Activated CD4-positive, alpha-beta T cell treated with anti-CD3 and anti-CD28 coated beads for 48 hours (primary cell): ENCODE measurements at places on chromosomes 2 and 18.

GRCh38 chr2:126659562-126660467, 3.9 kb downstream of the GYPC start:
- no peak for DNase-seq

DNA sequence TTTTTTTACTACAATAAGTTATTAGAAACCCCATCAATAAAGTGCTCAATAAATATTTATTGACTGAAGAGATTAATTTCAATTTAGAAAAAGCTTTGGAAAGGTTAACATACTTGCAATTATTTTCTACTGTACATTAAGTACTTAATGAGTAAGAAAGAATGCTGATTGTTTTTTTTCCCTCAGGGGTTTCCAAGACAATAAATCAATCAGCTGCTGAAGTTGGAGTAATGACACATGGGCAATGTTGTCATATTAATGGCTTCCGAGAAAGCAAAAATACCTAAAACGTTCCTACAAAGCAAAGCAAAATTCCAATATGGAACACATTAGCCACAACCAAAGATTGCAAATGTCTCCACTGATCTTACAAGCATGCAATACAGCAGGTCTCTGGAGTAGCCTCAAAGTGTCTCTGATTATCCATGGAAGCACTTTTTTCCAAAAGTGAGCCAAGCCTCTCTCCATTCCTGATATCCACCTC, 66.7 kb downstream of the ZC3H6 start:
- DNase-seq: no peak

DNA sequence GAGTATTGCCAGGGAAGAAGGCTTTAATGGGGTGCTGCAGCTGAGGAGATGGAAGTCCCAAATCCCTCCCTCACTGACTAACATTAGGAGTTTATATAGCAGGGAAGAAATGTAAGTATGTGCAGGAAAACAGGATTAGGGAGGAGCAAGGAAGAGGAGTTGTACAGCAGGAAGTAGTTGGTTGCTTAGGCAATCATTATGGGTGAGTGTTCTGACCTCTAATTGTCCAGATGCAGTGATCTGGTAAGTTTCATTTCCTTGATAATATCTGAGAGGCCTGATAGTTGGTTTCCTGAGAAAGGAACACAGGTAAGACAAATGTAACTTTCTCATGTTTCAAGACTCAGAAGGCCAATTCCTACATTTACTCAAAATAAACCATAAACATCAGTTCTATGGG, 331.9 kb upstream of the GULP1 start:
- no peak for DNase-seq

- peak; percentile 71 for DNase-seq
These were observed 21.7 kb downstream of the DDX18 start for GRCh38 chr2:117835990-117836760.

DNA sequence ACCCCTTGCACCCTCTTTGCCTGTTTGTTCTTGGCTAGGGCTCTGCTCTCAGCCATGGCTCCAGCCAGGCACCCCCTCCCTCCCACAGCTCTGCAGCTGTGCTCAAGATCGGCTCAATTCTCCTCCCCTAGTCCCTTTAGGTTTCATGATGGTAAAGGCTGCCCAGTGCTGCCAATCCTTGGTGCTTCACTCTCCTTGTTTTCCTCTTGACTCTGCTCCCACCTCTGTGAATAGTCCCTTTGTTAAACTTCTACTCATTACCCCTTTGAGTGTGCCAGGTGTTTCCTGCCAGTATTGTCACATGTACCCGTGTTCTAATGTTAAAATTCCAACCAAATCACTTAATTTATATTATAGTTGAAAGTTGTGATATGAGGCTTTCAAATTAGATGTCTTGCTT, 101.0 kb upstream of the CERS6 start:
- no peak for DNase-seq

DNA sequence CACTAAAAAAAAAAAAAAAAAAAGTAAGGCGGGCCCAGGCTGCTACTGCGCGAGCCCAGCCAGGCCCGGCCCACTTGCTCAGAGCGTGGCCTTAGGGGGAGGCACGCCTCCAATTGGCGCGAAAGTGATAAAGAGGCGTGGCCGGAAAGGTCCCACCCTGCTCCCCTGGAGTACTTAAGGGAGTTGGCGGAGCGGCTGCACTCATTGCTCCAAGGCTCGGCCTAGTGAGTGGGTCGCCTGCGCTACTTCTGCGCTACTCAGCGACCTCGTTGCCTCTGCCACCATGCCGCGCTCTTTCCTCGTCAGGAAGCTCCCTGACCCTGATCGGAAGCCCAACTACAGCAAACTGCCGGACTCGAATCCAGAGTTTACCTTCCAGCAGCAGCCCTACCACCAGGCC, 36.9 kb downstream of the UNC80 start:
- no peak for DNase-seq

- no peak for DNase-seq
These were observed 21.8 kb upstream of the CD226 start for GRCh38 chr18:69969491-69969890.

GRCh38 chr2:50724837-50725236, 307.1 kb downstream of the NRXN1 start:
- DNase-seq: no peak

DNA sequence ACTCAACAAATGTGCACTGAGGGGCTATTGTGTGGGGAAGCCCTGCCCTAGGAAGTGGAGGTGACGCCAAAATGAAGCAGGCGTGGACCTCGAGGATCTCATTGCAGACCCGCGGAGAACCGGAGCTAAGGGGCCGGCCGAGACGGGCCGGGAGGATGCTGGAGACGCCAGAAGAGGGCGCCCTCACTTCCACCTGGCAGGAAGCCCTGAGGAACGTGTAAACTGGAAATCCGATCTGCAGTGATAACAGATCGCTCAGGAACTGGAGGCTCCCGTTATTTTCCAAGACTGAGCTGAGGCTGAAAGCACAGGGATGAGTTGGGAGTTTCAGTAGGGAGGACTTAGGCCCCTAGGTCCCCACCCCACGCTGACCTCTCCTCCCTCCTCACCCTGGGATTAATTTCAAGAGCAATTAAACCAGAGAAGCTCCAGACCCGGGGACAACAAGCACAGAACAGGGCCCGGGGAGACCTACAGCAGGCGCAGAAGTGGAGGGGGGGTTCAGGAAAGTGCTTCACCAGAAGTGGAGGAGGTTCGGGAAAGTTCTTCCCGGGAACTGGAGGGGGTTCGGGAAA, 7.7 kb upstream of the COL6A3 start:
- DNase-seq: peak; percentile 88

- no peak for DNase-seq
These were observed 16.2 kb downstream of the HNMT start for GRCh38 chr2:137980459-137980858.

DNA sequence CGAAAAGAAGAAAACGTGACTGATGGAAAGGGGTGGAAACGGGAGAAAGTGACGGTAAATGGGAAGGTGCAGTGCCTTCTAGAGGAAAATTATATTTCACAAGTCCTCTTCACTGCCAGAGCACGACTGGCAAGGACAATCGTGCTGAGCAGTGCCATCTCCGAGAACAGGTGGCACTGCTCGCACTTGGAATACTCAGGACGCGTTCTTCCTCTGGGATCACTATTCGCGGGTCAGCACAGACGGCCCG, 364 bp downstream of the STAT1 start:
- no peak for DNase-seq

DNA sequence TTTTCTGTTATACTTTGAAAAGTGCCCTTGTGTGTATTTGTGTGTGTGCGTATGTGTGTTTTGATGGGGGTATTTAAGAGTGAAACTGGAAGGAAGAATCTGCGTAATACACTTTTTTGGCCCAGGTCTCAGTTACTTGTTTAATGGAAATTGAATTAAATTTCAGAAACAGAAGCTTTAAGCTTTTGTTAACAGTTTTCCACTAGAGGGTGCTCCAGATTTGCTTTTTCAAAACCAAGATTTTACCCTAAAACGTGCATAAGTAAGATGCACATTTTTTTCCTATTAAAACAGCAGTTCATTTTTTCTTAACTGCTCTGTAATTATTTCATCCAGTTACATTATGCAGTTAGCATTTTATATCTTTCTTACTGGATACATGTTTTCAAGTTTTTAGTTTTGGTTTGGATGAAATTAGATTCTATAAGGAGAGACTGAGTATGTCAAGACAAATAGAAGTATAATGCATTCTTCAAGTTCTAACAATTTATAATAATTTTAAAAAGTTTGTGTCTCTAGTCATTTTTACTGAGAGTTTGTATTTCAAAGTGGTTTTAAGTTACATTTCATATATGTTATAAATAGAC, 97.2 kb downstream of the PIK3C3 start:
- no peak for DNase-seq

DNA sequence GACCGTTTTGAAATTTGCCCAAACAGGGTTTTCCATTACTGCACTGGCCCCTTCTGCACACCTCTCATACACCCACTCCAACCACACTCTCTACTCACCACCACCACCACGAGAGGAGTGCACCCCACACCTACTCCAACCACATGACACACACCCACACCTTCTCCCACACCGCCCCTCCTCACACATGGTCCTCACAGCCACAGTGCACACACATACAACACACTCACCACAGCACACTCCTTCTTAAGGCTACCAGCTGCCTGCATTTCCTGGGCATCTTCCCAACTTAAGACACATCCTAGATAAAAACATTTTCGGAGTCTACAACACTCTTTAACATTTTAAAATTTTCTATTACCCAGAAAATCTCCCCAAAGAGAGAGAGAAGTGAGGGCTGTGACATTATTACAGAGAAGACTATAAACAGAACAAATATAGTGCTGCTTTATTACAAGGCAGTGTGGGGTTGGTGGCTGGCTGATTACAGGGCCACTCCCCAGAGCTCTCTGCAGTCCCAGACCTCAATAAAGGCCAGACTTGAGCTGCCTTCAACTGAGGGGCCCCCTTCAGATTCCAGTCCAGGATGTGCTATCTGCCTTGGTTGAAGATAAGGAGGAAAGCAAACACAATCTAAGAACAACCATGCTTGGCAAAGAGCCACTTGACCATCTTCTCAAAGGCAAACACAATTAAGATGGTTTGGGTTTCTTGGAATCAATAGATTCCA, 36.1 kb downstream of the NHEJ1 start:
- DNase-seq: peak; percentile 5

- no peak for DNase-seq
These were observed 150.6 kb downstream of the RTN4 start for GRCh38 chr2:54899576-54900200.

DNA sequence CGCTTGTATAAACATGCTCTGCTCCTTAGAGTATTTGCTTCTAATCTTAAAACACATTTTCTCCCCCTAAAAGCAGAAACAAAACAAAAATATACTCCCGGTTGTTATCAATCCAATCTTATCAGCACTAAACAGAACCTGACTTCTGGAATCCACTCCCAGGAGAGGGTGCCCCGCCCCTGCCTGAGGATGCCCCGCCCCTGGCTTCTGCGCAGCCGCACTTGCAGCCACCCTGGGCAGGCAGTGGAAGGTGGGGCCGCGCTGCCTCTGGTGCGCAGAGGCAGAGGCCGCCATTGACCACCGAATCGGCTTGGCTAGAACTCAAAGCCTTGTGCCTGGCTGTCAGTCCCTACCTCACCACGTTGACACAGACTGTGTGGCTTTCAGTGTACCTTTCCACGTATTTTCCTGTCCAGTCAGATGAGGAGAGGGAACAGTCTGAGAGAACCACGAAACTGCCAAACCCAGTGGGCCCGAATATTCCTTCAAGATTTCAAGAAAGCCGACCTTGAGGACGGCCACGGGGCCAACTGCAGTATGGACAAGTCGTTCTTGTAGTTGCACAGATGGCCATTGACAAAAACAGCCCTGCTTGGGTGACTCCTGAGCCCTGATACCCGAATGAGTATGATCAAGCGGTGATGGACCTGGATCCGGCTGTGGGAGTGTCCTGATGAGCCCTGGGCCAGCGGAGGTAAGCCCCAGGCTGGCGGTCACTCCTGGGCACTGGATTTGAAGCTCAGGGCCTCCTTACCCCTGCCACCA, 46.2 kb upstream of the ARHGAP28 start:
- DNase-seq: no peak

GRCh38 chr2:239464166-239465016, 63.6 kb upstream of the HDAC4 start:
- no peak for DNase-seq

- DNase-seq: peak; percentile 54
These were observed 112.2 kb downstream of the OSBPL6 start for GRCh38 chr2:178306352-178307073.

DNA sequence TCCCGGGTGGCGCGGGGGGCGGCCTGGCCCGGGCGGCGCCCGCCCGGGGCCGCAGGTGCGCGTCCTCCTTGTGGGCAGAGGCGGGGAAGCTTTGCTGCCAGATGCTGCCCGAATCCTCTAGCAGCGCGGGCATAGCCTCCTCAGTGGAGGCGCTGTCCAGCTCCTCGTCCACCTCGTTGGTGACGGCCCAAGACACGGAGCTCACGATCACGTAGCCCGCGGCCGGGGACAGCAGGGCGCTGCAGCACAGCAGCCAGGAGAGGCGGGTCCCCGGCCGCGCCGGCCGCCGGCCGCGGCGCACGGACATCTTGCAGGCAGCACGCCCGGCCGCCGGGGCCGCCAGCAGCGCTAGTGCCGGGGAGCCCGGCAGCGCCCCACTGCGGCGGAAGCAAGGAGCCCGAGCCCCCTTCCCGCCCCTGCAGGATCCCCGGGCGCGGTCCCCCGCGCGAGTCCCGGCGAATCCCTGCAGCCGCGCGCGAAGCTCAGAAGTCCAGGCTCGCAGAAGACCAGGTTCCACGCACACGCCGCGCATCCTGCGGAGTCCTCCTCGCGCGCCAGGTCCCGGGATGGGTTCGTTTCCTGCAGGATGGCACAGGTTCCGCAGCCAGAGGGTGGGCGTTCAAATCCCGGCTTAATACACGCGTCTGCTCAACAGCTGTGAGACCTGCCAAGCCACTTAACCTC, at the start of gene CREG2:
Gene CREG2 (minus strand): TSS at position 353 of the 684 bp plus-strand sequence. CDS start 46 bp downstream, at position 307.
- peak; percentile 71 for DNase-seq

- no peak for DNase-seq
These were observed 126.8 kb downstream of the MEIS1 start for GRCh38 chr2:66561645-66562303.

DNA sequence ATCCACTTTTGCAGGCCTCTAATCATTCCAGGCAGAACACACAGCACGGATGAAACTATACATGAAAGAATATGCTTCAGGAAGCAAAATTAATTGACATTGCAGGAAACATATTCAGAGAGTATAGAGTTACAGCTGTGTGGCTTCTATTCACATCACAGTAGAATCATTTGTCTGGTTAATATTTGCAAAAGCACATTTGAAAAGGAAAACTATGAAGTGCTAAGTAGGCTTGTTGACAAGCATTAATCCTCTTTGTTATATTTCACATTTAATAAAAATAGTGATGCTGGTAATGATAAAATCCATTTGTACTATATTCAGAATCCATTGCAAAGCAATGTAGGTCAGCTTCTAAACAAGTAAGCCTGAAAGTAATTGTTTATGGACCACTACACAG, 32.2 kb upstream of the PIK3C3 start:
- no peak for DNase-seq

DNA sequence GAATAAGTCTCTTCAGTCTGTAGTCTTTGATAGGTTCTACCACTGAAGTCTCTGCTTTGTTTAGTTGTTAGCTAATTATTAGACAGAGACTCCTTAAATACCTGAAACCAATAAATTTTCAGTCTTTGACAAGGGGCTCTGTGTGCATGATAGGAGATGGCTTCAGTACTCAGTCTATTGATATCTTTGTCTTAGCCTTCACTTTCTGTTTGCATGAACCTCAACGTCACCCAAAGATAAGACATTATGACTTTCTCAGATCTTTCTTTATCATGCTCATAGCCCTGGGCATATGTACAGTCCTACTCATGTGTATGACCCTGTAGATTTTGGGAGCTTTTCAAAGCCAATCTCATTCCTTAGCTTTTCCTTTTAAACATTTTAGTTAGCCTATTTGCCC, 183.5 kb upstream of the GCFC2 start:
- DNase-seq: no peak
